ENCODE measurements at places on chromosomes 11 and 22.

GRCh38 chr11:134984421-134984820 lies 572.4 kb upstream of the B3GAT1 start:
- no peak for DNase-seq

- peak; percentile 49 for DNase-seq
Measured at GRCh38 chr11:64765851-64766665, 6.3 kb upstream of the PYGM start.

DNA sequence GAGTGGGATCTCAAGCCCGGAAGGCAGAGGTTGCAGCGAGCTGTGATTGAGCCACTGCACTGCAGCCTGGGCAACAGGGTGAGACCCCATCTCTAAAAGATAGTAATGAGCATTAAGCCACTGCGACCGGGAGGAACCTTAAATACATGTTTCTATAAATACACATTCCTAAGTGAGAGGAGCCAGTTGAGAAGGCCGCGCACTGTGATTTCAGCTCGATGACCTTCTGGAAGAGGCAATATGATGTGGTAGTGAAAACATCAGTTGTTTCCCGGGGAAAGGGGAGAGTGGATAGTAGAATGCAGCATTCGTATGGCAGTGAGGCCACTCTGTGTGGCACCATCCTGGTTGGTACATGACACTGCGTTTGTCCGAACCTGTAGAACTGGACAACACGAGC lies 18.0 kb downstream of the PTDSS2 start:
- DNase-seq, result no peak

DNA sequence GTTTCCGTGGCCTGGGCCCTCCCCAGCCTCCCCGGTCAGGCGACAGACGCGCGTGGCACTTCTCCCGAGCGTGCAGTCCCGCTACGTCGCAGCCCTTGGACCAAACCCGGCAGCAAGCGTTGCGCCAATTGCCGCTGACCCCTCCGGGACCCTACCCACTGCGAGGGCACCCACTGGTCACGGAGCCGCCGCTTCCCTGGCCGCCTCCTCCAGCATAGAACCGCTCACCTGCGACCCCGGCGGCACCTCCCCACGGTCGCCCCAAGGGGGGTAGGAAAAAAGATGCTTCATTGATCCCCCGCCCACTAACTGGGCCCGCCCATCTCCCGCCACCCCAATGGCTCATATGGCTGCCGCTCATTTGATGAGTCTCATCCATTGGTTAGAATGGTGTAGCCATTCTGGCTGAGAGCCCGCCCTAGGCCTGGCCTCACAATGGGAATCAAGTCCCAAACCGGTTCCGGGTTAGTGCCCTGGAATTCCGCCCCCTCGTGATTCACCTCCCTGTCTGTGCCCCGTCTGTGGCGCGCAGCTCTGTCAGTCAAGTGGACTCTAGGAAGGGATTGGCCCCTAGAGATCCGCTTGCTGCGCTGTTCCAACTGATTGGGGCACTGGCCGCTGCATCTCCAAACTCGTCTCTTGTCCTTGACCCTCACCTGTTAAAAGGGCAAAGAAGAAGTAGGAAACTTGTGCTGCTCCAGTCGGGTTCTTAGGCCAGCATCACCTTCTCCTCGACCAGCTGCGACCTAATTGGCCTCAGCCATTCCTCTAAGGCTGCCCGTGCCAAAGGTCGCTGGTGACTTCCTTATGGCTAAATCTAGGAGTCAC lies at the start of gene MSANTD4:
Gene MSANTD4 (minus strand): TSS at position 274 of the 828 bp plus-strand sequence. CDS start 11,323 bp downstream, outside the sequence.
- DNase-seq, result peak; percentile 93

- no peak for DNase-seq
Measured at GRCh38 chr22:40708177-40708576, 28.9 kb downstream of the MCHR1 start.

DNA sequence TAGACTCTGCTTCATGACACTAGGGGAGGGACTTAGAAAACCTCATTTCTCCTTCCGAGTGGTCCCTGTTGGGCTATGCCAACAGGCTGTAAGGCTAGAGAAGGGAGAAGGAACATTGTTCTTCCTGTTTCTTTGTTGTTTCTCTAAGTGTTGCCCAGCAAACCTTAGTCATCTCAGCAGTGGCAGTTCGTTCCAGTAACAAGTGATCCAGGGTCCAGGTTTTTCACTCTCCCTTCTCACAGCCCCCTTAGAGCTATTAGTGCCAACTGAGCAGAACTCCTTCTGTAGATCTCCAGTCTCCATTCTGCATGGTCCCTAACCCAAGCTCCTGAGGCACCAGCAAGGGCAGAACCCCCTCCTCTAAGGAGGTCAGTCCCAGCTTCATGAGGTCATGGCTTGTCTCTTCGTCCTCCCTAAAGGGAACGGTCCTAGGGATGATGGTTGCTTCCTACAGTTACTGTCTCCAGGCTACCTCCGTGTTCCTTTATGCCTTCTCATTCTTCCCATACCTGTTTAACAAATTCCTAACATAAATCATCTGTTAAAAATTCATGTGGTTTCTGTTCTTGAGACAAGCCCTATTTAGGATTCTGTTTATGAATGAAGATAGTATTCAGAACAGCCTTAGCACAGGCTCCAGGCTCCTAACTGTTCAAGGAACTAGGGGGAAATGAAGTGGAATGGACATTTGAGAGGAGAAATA lies 168.6 kb upstream of the UBASH3B start:
- DNase-seq, result no peak

DNA sequence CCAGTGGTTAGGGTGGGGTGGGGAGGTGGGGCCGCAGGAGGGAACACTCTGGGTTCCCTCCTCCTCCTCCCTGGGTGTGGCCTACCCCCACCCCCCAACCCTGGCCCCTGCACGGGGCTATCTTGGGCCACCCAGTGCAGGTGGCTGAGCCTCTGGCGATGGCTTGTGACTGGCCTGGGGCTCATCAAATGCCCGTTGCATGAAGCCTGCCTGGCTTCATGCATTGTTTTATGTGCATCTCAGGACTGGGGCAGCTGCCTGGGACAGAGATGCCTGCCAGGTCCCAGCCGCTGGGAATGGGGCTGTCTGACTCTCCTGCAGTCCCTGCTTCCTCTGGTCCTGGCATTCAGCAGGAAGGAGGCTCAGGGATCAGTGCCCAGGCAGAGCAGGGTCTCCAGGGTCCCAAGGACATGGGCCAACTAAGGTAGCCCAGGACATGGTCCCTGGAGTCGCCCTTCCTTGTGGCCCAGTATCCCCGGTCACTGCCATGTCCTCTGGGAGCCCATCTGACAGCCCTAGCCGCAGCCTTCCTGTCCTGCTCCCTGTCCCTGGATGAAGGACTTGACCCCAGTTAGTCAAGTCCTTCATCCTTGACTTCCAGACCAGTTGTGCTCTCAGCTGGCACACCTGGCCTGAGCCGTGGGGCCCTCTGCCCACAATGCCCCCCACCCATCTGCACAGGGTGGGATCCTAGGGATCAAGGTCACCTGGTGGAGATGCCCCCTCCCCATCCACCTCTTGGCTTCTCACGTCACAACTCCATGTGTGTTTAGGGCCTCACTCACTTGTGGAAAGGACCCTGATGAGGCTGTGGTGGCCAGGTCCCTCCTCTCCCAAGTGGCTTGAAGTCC lies 112.1 kb upstream of the FGF3 start:
- DNase-seq, result no peak

- DNase-seq, result no peak
Measured at GRCh38 chr11:88281317-88281712, 56.2 kb downstream of the CTSC start.

DNA sequence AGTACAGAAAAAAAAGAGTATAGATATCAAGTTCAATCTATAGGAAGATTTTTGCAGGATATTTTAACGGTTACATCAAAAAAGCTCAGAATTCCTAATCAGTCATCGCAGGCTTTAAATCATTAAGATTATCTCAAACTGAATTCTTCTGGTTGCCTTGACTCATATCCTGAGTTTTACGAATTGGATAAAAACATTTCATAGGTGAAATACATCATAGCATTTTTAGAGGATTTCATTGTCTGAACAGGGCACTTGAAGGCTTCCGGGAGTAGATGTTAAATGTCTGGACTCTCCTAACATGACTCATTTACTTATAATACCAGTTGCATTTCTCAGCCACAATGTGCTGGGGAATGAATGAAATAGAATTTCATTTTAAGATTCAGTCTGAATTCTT lies 2216.6 kb upstream of the RAG2 start:
- DNase-seq, result no peak

Measured in CD8-positive, alpha-beta T cell (primary cell).